Left renal cortex interstitium (tissue), 4 donors: ENCODE measurements at places on chromosomes 11 and 22. TPM values are rescaled to one million over a fixed set of nuclear protein-coding genes. Genes with fewer than 3 reads are reported as not detected.

The FOSL1 gene
- polyA plus RNA-seq: 0.11 TPM

The OR10G7 gene
- not detected for polyA plus RNA-seq

The TNNI2 gene
- 1.3 TPM for polyA plus RNA-seq

GRCh38 chr22:50693462-50693861 is 20.8 kb downstream of the SHANK3 start:
- no peak for DNase-seq

GRCh38 chr11:100833276-100833675 is 146.2 kb downstream of the ARHGAP42 start:
- DNase-seq: no peak

DNA sequence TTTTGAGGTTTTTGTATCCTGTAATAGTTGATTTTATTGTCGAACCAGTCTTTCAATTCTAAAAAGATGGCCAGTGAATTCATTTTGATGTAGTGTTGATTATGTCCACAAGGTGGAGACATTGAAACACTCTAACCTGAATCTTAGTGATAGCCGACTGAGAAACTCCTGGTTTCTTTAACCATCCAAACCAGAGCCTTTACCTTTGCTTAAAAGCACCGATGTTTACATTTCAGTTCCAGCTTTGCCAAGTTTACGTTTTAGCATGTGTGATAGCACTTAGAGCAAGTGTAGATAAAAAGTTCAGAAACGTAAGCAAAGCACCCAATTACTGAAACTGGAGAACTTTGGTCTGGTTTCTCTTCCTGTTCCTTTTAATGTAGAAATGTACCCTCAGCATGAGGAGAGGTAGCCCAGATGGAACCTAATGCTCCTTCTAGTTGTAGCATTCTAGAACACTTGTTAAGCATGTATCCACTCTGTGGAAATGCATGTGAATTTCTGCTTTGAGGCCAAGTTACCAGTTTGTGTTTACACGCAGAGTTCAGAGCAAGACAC is 208.6 kb downstream of the DBX1 start:
- DNase-seq: no peak

- DNase-seq: no peak
Measured at GRCh38 chr11:73804712-73805111, 17.0 kb downstream of the MRPL48 start.

- peak; percentile 62 for DNase-seq
Measured at GRCh38 chr11:75802913-75803820, 11.8 kb upstream of the UVRAG start.
